ENCODE measurements at places on chromosomes 6 and 20. TPM values are rescaled to one million over a fixed set of nuclear protein-coding genes. Genes with fewer than 3 reads are reported as not detected.

Gene TRIM31
- not detected for total RNA-seq

Gene PDYN
- not detected for total RNA-seq

Gene IL17A
- not detected for total RNA-seq

Gene MSH5
- total RNA-seq = 3.7 TPM

Gene TRIM10
- total RNA-seq = not detected

Gene OR2H2
- total RNA-seq = not detected

Gene TTBK1
- total RNA-seq = under 0.01 TPM

Gene PAQR8
- total RNA-seq = 5.8 TPM

Gene TBC1D22B
- 5.0 TPM for total RNA-seq

Gene DUSP15
- total RNA-seq = not detected

Gene ELOVL2
- total RNA-seq = not detected

Gene PRL
- total RNA-seq = not detected

Gene KCNS1
- under 0.01 TPM for total RNA-seq

Gene RIMS1
- total RNA-seq = 14.0 TPM

Gene NOTCH4
- 60.4 TPM for total RNA-seq

Gene TGM2
- 875 TPM for total RNA-seq

Gene C20orf141
- not detected for total RNA-seq

Gene MCHR2
- total RNA-seq = not detected

Gene BPIFB1
- not detected for total RNA-seq

Gene ZC3H12D
- total RNA-seq = under 0.01 TPM

Gene MUC22
- total RNA-seq = not detected

Gene ETV7
- total RNA-seq = 0.27 TPM

All from endothelial cell of coronary artery (primary cell).